Heart left ventricle (tissue), 16 donors: ENCODE measurements at places on chromosomes 16 and 17. TPM values are rescaled to one million over a fixed set of nuclear protein-coding genes. Genes with fewer than 3 reads are reported as not detected.

The CA7 gene
- not detected for polyA plus RNA-seq

The GNG13 gene
- polyA plus RNA-seq, result not detected

The ZPBP2 gene
- polyA plus RNA-seq, result not detected

The HS3ST3A1 gene
- 0.08 TPM for polyA plus RNA-seq

The RHBDL3 gene
- polyA plus RNA-seq, result 0.25 TPM

The FAM171A2 gene
- polyA plus RNA-seq, result 0.42 TPM

The AXIN2 gene
- 20.0 TPM for polyA plus RNA-seq

The MRPL38 gene
- polyA plus RNA-seq, result 111 TPM

The SLC22A31 gene
- polyA plus RNA-seq, result 0.07 TPM

The SLC47A1 gene
- polyA plus RNA-seq, result 9.1 TPM

The PLCD3 gene
- 105 TPM for polyA plus RNA-seq

The KRTAP9-1 gene
- polyA plus RNA-seq, result not detected

The ABCC12 gene
- polyA plus RNA-seq, result not detected

The C1QL1 gene
- 1.4 TPM for polyA plus RNA-seq

The KRTAP1-3 gene
- not detected for polyA plus RNA-seq

The BRIP1 gene
- polyA plus RNA-seq, result 0.04 TPM

The IRX5 gene
- polyA plus RNA-seq, result 19.4 TPM

The FBXO39 gene
- 0.14 TPM for polyA plus RNA-seq

The NEUROD2 gene
- not detected for polyA plus RNA-seq
